ENCODE measurements at places on chromosomes 1 and 21.
A peak's percentile ranks its signal among the peaks of the same experiment; 100 is the strongest.

- no peak for DNase-seq
Measured at GRCh38 chr1:108862698-108863477, 6.0 kb upstream of the AKNAD1 start.

- DNase-seq: no peak
Measured at GRCh38 chr1:30328401-30329262, 394.8 kb downstream of the MATN1 start.

- no peak for DNase-seq
Measured at GRCh38 chr1:179599623-179600249, 8.1 kb downstream of the TDRD5 start.

- DNase-seq: no peak
Measured at GRCh38 chr1:64699327-64699726, 45.5 kb upstream of the RAVER2 start.

GRCh38 chr21:33383056-33383888 is 19.9 kb upstream of the IFNGR2 start:
- DNase-seq: peak; percentile 80

GRCh38 chr1:43370564-43370963 is 2.8 kb upstream of the ELOVL1 start:
- DNase-seq: no peak

DNA sequence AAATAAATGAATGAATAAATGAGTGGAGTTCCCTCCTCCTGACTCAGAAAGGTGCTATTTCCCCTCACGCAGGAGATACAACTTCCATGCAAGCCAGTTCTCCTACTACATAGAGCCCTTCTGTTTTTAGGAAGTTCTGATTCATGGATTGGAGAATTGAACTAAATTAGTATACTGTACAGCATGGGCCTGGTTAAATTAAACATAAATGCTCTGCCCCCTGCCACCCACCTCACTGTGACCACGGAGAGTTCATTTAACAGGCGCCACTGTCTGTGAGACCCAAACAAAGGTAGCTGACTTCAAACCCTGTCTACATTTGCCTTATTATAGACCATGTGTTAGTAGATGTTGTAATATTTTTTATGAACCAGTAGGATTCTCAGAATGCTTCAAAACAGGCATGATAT is 9.1 kb upstream of the IRF2BP2 start:
- DNase-seq: no peak

DNA sequence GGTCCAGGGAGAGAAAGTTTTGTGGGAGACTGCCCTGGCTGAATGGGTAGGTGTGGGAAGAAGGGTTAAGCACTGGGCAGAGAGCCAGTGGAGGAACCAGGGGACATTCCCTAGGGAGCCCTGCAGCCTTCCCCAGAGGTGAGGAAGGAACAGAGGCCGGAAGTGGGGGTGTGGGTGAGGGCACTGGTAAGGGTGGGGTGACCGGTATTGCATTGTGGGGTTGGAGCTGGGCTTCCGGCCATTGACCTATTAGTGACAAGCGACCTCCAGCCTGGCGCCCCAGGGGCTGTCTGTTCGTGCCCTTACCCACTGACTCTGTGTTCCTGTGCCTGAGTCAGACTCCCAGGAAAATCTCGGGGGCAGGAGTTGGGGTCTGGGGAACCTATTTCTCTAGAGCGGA is 3.5 kb upstream of the TSPAN1 start:
- DNase-seq: no peak

- DNase-seq: no peak
Measured at GRCh38 chr1:32128479-32128878, 20.6 kb downstream of the KPNA6 start.

DNA sequence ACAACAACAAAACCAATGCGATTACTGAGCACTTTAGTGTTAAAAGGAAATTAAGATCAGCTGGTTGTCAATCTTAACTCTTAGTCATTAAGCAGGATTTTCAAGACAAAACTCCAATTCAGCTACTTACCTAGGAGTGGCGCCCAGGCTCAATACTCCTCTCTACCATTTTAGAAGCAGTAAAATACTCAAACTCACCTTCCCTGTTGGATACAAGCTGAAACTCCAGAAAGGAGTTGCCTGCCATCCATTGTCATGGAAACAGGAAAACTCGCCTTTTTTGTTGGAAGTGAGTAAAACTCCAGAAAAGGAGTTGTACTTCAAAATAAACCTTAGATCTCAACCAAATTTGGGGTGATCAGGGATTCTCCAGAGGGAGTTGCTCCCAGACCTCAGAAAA is 127.0 kb upstream of the F3 start:
- DNase-seq: no peak

- DNase-seq: no peak
Measured at GRCh38 chr1:20366056-20366462, 75.4 kb downstream of the VWA5B1 start.

DNA sequence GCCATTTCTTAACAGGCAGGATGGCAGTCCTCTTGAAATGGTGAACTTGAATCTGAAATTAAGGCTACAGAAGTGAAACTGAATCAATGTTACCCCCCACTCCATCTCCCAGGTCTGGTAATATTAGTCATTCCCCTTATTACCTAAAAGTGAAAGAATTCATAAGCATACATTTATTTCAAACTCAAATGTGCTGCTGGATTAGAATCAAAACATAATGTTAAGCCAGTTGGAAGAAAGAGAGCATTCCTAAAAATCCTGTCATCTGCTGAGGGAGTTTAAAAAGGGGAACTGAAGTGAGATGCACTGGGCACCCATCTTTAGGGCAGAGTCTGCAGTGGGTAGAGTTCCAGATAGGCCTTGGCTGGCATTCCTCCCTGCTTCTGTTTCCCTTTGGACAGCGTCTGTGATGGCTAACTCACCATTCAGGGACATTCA is 17.4 kb downstream of the KIAA0319L start:
- DNase-seq: no peak

DNA sequence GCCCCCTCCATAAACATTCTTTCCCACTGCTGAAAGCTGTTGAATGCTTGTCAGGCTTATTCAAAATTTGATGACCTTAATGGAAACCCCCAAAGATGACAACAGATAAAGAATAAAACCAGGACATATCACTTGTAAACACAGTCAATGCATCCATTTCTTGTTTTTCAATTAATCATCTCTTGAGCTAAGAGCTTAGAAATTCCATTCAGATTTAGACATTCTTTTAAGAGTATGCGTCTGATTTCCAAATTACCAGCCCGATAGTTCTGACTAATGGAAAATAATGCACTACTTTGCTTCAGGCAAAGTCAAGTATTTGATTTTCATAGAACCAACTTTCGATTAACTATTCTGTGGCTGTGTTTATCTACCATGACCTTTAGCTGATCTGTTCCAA is 100.6 kb upstream of the RUNX1 start:
- no peak for DNase-seq

DNA sequence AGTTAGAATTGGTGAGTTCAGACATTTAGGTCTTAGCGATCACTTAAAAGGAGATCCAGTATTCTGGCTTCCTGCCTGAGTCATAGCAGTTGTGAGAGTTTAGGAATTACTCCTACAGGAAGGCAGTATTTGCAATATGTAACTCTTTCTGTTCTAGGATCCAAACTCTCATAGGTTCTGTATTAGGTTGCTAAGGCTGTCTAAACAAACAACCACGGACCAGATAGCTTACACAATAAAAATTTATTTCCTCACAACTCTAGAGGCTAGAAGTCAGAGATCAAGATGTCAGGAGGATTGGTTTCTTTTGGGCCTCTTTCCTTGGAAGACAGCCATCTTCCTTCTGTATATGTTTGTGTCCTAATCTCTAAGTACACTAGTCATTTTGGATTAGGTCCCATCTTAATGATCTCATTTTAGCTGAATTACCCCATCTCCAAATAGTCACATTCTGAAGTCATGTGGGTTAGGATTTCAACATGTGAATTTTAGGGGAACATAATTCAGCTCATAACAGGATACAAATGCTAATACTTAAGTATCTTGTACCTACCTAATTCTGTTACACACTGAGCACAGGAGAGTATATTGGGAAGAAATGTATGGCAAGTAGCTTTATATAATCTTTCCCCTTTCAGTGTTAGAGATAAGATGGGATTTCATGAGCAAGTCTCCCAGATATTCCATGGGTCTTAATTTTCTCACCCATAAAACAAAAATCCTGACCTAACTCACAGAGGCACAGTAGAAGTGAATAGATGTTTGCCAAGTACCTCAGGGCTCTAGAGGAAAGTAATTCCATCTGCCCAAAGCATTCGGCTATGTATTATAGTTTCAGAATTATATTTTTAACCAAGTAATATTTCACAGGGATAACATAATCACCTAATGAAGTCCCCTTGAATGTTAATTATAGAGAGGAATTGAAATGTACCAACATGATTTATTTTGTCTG is 144.4 kb downstream of the PTBP2 start:
- DNase-seq: no peak

GRCh38 chr1:48051466-48052126 is 54.4 kb upstream of the TRABD2B start:
- no peak for DNase-seq

DNA sequence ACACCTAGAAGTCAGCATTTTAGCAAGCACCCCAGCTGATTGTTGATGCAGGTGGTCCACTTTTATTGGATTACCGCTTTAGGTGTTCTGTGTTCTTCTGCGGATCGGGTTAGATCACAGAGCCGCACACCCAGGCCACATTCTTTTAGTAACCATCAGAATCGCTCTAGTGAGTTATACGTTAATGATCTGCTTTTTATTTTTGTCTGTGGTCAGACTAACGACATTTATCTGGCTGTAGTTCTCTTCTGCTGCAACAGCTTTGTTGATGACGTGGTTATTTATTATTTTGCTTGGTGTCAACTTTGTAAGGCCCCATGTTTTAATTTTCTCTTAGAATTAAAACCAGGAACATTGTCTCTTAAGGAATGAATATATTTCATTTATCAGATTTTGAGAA is 18.2 kb downstream of the SCCPDH start:
- DNase-seq: no peak

DNA sequence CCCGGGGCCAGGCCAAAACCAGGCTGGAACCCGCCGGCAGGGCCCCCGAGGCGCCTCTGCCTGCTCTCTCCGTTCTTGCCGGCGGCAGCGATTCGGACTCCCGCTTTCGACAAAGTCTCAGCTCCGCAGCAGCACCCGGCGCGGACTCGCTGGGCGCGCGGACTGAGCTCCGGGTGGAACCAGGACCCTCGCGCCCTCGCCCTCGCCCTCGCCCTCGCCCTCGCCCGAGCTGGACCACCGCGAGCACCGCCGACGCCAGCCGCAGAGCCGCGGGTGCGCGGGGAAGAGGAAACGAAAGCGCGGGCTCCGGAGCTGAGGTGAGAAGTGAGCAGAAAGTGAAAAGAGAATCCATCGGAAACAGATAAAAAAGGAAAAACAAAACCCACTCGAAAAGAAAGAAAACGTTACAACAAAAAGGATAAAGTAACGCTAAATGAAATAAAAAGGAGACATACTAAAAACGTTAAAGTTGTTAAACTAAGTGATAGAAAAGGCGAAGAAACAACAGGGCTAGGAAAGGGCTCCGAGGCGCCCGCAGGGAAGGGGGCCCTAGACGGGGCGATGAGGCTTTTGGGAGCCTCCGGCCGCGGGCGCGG is 64.9 kb downstream of the MEF2D start:
- DNase-seq: no peak

GRCh38 chr1:24410750-24411149 is 2.8 kb downstream of the STPG1 start:
- DNase-seq: no peak

GRCh38 chr1:169260478-169261151 is 107.0 kb downstream of the NME7 start:
- no peak for DNase-seq

GRCh38 chr1:51524817-51525216 is 5.8 kb upstream of the EPS15 start:
- DNase-seq: no peak

Measured in NK-92 treated with Interleukin-12 subunit alpha and Interleukin-12 subunit beta, amount 100 ng/mL, for 24 hours (cell line).